Stimulated activated CD4-positive, alpha-beta T cell treated with anti-CD3 and anti-CD28 coated beads, Interleukin-12 subunit alpha, Interleukin-12 subunit beta, amount 100 ng/mL, for 4 hours (primary cell): ENCODE measurements at places on chromosomes 7 and 10.
A peak's percentile ranks its signal among the peaks of the same experiment; 100 is the strongest.

DNA sequence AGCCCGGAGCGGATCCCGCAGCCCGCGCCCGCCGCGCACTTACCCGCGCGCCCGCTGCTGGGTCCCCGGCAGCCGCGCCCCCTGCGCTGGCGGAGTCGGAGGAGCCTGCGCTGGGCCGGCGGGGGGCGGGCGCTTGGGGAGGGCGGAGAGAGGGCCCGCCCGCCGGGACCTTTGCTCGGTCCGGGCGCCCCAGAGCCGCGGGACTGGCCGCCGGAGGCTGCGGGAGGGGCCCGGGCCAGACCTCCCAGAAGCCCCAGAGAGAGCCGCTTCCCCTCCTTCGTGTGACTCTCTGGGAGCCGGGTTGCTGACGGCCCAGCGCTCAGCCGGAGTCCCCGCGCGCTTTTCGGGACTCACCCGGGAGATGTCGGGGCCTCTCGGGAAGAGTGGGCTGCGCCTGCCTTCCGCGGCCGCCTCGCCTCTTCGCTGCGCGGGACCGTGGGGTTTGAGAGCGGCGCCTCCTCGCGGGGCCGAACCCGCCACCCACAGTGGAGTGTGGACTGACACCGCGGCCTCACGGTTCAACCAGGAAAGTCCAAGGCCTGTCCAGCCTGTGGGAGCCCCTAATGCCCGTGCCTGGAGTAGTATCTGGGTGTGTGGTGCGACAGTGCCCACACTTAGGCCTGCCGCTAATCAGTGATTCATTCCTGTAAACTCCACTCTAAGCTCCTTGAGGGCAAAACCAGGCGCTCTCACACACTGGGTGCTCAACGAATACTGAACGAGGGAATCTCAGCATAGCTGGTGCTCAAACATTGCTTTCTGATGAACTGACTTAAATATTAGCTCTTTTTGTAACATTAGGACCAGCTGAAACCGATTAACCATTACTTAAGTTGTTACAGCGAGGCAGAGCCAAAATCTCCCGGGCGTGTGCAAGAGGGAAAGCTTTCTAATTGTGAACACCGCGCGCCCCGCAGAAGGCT lies at the start of gene GSDME:
GSDME (minus strand) TSS at position 112 of the 923 bp plus-strand sequence. CDS start 7,690 bp downstream, outside the sequence.
- peak; percentile 40 for DNase-seq

DNA sequence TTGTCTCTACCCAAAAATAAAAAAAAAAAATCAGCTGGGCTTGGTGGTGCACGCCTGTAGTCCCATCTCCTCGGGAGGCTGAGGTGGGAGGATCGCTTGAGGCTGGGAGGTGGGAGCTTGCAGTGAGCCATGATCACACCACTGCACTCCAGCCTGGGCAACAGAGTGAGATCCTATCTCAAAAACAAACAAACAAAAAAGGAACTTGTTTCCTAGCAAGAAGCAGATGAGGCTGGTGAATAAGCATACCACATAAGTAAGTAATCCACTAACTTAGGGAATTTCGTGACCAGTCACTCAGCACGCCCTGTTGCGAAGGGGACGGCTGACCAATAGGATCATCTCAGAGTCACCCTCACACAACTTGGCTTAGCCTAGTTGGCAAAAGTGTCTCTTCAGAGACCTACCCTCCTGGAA lies 64.6 kb downstream of the CUX1 start:
- no peak for DNase-seq

DNA sequence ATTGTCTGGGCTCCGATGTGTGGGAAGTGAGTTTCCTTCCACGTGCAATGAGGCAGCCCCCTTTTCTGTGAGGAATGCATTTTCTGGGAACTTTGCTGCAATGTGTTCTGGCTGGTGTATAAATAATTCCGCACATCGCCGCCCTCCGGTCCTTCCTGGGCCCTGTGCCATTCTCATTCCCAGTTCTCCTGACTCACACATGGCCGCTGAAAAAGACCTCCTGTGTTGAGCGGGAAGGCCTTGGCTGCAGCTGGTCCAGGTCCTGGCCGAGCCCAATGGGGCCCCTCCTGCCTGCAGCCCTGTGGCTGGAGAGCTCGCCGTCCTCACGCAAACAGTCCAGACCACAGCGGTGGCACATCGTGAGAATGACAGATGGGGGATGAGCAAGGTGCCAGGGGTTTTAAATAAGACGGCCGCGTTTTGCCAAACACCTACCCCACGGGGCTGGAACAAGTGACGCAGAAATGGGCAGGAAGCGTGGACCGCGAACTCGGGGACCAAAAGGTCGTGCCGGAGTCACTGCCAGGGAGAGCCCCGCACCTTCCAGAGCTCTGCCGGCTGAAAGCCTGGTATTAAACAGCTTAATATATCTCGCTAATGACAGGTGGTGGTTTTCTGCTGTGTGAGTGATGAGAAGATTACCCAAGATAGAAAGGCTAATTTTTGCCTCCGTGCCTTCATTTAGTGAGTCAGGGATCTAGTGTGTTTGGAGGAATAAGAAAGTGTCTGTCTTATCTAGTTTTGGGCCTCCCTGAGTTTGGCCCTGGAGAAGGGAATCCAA lies 37.0 kb downstream of the FAM20C start:
- DNase-seq: no peak

GRCh38 chr10:21724687-21725367 lies 190.8 kb downstream of the MLLT10 start:
- DNase-seq: no peak

DNA sequence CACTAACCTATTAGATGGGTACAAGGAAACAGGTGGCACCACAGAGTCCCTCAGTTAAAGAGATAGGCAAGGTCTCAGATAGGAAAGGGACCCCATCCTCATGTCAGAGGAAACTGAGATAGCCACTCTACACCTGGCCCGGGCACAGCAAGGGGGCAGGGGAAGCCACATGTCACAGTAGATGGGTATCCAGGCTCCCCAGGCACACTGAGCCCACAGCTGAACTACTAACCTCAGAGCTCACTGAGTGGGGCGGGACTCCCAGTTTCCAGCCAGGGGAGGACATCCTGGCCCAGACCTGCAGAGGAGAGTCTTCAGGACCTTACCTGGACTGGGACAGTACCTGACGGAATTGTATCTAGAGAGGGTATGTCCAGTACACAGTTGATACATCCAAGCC lies 3.7 kb upstream of the CDHR1 start:
- no peak for DNase-seq

- DNase-seq: no peak
These were observed 129.2 kb downstream of the TES start for GRCh38 chr7:116339564-116339963.

- no peak for DNase-seq
These were observed 135.2 kb upstream of the MGMT start for GRCh38 chr10:129331839-129332220.

DNA sequence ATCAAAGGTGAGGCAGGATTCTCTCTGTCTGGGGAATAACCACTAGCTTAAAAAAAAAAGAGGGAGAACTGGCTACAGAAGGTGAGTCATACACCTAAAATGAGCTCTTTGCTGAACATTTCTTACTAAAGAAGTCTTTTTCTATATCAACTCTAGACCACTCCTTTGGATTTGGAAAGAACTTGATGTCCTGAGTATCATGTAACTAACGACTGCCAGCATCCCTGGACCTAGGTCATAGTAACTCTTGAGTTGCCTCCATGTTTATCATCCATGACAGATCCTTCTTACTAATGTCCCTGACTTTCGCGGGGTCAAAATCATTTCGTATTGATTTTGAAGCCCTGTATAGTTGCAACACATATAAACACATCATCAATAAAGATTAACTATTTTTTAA lies 89.1 kb downstream of the CNOT4 start:
- DNase-seq: no peak

DNA sequence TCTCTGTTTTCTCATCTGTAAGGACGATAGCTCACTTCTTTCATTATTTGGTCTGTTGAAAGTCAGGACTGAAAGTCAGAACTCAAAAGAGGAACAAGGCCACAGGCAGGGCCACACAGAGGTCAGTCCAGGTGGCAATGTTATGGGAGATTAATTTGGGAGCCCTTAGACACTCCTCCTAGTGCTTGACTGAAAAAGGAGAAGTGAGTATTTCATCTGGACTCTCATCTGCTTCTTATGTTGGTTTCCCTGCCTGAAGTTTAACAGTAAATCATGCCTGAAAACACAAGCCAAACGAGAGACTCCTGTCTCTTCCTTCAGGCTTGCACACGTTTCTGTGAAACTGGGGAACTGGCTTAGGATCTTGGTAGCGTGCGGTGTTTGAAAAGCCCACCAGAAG lies 248.5 kb downstream of the BUB3 start:
- no peak for DNase-seq

- DNase-seq: no peak
These were observed 24.0 kb downstream of the ZPBP start for GRCh38 chr7:50068850-50069551.

DNA sequence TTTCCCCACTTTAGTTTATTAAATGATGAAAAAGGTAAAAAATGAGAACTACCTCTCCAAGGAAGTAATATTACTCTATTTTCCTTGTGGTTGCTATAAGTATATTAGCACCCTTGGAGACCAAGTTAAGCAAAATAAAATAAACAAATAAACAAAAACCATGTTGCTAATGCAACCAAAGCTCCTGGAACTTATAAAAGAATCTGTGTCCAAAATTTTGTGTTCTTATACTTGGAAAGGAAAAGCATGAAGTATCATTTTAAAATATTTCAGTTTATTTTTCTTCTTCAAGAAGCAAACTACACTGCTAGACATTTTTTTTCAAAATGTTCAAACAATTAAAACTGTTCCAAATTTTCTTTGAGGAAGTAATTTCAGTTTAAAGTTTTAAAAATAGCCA lies 441.9 kb upstream of the LRRTM3 start:
- no peak for DNase-seq

GRCh38 chr7:84970670-84971069 lies 216.2 kb downstream of the SEMA3D start:
- no peak for DNase-seq

GRCh38 chr10:97494151-97494550 lies 4.1 kb downstream of the MMS19 start:
- no peak for DNase-seq

DNA sequence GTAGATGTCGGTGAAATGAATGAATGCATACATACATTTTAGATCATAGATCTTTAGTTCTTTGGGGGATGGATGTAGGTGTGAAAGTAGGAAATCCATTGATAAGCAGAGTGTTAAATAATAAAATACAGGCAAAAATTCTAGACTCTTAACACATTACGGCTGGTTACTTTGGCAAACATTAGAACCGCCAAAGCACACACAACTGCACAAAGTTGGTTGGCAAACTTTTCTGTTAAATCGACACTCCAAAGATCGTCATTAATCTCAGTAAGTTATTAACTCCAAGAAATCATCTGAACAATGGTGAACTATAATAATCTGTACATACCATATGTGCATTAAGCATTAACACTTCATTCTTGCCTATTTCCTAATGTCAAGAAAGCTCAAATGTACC lies 231.2 kb downstream of the PLXNA4 start:
- no peak for DNase-seq

DNA sequence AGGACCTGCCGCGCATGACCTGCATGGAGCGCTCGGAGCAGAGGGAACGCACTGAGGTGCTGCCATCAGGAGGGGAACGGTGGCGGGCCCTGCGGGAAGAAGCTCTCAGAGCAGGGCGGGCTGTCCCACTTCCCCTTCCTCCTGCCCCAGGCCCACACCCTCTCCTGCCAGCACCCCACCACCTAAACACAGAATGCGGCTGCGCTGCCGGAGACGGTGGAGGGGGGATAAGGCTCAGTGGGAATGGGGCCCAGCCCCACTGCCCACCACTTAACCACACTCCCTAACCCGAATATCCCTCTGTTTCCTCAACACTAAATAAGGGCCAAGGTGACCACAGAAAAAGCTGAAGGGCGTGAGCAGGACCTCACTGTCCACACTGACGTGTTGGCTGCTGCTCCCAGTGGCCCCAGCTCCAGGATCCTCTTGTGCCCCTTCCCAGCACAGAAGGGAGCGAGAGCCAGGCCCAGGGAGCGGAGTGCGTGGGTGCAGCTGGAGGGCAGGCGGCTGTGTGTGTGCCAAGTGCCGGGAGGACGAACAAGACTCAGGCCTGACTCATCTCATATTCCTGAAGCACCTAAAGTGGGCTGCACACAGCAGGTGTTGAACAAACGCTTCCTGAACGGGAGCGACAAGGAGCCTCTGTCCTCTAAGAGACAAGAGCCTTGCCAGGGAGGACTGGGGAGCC lies 116.8 kb downstream of the MAD1L1 start:
- no peak for DNase-seq

DNA sequence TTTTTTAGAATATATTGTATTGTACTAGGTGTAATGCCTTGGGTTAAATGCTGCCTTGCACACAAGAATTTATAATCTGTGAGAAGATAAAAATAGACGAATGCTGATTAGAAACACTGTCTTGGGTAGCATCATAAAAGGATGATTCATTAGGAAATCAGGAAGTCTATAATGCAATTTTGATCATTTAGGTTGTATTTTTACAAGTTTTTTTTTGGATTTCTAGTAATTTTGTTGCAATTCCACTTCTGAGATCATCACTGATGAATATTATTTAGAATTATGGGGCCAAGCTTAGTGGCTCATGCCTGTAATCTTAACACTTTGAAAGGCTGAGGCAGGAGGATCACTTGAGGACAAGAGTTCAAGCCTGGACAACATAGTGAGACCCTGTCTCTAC lies 29.6 kb downstream of the WBP1L start:
- no peak for DNase-seq

DNA sequence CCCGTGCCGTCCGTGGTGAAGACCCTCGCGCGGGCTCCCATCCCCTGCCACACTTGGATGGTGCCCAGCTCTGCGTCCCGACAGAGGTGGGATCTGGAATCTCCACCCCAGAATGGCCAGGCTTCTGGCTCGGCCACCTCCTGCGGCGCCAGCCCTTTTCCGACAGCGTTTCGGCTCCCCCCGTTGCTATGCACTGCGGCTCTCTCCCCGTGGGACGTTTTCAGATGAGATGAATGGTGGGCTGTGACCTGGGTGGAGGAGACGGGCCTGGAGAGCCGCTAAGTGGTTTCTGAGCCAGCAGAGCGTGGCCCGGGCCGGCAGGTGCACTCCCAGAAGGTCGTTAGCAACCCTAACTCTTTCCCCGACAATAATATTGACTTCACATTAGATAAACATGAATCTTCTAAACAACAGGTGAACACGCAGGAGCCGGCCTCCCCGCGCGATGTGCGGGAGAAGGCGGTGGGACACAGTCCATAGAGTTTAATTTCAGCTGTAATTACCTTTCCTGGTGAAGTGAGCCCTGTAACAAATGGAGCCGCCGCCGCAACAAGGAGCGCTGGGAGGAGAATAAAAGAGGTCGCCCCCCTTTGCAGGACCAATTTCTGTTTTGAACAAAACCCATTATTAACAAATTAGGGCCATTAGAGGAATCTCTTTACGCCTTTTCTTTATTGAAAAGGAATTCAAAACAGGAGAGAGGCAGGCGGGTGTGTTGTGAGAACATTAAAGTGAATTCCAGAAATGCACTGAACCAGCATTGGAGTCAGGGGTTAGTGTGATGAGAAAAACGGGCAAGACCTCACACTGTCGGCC lies 294.3 kb upstream of the PFKP start:
- DNase-seq: no peak

DNA sequence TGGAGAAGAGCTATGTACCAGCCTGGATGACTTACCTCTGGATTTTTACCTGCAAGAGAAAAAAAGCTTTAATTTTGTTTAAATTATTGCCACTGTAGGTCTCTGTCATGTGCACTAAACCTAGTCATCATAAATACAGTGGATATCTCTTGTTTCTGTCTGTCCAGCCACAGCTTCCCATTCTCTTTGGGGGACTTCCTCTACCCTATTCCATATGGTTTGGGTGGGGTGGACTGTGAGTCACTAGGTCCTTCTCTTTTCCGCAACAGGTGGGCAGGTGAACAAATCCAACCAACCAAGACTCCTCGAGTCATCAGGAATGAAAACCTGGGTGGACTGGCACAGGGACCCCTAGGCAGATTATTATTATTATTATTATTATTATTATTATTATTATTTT lies 87.3 kb upstream of the CYTH3 start:
- DNase-seq: no peak
